ENCODE measurements at places on chromosomes 6 and 20.

DNA sequence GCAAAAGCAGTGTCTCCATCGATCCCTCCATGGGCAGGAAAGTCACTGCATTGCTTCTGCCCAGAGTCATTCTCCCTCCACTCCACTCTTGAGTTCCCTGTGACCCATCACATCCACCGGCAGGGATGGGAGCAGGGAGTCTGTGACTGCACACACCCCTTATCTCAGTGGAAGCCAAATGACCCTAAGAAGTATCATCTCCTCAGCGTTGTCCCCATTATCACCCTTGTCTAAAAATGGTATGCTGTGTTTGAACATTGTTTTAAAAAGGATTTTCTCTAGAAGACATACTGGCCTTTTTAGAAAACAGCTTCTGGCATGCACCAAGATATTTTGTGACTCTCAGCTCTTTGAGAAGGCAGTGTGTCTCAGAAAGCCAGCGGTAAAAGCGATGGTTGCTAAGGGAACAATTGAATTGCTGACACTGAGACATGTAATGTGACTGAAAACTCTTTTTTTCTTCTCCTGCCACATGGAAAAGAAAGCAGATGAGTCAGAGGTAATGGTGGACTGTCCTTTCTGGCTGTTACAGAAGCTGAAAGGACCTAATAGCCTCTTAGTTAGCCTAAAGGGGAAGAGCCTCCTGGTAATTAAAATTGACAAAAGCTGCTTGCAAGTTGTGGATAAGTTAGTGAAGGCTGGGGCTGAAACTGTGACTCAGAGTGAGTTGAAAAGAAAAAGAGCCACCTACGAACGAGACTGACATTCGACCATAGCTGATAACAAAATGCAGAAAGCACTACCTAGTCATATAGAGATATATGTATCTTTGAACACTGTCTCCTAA lies 120.5 kb downstream of the MAP3K7 start:
- DNase-seq, result no peak

- DNase-seq, result no peak
These were observed 2.3 kb downstream of the CCND3 start for GRCh38 chr6:41939176-41939847.

DNA sequence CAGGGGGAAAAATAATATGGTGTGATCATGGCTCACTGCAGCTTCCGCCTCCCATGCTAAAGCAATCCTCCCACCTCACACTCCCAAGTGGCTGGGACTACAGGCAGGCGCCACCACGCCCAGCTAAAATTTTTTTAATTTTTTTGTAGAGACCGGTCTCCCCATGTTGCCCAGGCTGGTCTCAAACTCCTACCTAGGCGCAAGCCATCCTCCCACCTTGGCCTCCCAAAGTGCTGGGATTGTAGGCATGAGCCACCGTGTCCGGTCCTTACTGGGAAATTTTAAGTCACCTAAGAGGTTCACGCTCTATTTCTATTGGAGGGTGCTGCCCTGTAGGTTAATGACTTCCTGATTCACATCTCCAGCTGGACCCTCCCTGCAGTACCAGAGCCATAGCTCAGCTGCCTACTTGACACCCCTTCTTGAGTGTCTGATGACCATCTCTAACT lies 626 bp upstream of the CDK5RAP1 start:
- DNase-seq, result no peak

- DNase-seq, result no peak
These were observed 100.3 kb downstream of the ZNF217 start for GRCh38 chr20:53493311-53493857.

GRCh38 chr20:32832664-32833063 lies 12.9 kb downstream of the MAPRE1 start:
- no peak for DNase-seq

Measured in COR-L47 (cell line).